ENCODE measurements at places on chromosomes 13 and 19. TPM values are rescaled to one million over a fixed set of nuclear protein-coding genes. Genes with fewer than 3 reads are reported as not detected.

Gene PGLYRP2
- total RNA-seq: not detected

Gene FUT6
- 2.1 TPM for total RNA-seq

Gene ZNF846
- total RNA-seq: 3.7 TPM

Gene HSPB6
- total RNA-seq: 0.13 TPM

Gene PROZ
- not detected for total RNA-seq

Gene DMKN
- 269 TPM for total RNA-seq

Gene RASL11A
- total RNA-seq: 1.1 TPM

Gene CLEC11A
- 0.26 TPM for total RNA-seq

Gene ZNF177
- 1.2 TPM for total RNA-seq

Gene RFPL4A
- total RNA-seq: not detected

Gene F2RL3
- total RNA-seq: not detected

Gene VSTM1
- not detected for total RNA-seq

Gene ZNF431
- 9.0 TPM for total RNA-seq

Gene CELF5
- not detected for total RNA-seq

Gene FCER2
- not detected for total RNA-seq

Gene FAM174C
- total RNA-seq: 27.1 TPM

All from bronchial epithelial cell (primary cell).